ENCODE measurements at places on chromosomes 12 and 14.

DNA sequence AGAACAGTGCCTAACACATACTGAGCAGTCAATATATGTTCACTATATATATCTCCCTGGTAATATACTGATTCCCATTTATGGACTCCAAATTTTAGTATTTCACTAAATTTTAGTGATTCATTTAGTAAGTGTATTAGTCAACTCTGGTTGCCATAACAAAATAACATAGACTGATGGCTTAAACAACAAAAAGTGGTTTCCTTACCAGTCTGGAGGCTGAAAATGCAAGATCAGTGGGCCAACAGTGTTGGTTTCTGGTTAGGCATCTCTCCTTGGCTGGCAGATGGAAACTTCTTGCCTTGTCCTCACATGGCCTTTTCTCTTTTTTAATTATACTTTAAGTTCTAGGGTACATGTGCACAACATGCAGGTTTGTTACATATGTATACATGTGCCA, 28.7 kb downstream of the SIX6 start:
- DNase-seq, result no peak

DNA sequence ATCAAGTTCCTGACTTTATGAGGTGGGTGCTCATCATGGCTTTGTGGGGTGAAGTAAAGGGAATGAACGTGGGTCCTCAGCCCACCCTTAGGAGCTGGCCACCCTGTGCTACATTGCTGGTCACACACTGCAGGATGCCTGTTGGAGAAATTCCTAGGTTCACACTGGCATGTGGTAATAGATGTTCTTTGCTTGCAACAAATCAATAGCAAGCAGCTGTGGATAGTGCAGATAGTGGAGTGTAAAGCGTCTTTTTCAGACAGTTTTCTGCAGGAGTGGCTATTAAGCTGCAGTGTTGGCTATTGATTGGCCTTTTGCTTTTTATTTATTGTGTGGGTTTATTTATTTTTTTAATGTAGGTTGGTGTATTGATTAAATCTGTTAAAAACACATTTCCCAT, 822.7 kb downstream of the NRXN3 start:
- DNase-seq, result no peak

GRCh38 chr14:61355892-61356325, 34.5 kb downstream of the PRKCH start:
- DNase-seq, result no peak

GRCh38 chr14:32022938-32023466, 54.1 kb upstream of the ARHGAP5 start:
- DNase-seq, result no peak

DNA sequence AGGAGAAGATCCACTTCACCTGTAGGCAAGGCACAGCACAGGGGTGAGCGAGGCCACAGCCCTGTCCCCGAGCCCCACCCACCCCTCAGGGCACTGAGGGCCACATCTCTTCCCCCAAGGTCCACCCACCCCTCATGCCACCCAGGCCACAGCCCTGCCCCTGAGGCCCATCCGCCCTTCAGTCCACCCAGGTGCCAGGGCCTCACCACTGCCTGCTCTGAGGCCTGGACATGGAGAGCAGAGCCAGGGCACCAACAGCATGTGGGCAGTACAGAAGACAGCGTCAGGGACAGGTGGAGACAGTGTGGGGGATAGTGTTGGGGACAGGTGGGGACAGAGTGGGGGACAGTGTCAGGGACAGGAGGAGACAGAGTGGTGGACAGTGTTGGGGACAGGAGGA, 138.3 kb downstream of the TMEM121 start:
- DNase-seq, result no peak

- no peak for DNase-seq
These were observed 3.2 kb downstream of the CATSPERB start for GRCh38 chr14:91728616-91729183.

DNA sequence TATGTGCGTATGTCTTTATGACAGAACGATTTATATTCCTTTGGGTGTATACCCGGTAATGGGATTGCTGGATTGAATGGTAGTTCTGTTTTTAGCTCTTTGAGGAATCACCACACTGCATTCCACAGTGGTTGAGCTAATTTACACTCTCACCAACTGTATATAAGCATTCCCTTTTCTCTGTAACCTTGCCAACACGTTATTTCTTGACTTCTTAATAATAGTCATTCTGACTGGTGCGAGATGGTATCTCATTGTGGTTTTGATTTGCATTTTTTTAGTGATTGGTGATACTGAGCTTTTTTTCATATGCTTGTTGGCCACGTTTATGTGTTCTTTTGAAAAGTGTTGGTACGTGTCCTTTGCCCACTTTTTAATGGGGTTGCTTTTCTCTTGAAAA, 49.7 kb downstream of the FRS2 start:
- DNase-seq, result no peak

All from stimulated activated CD8-positive, alpha-beta memory T cell treated with anti-CD3 and anti-CD28 coated beads, Interleukin-12 subunit alpha, Interleukin-12 subunit beta, amount 100 ng/mL, for 4 hours (primary cell).